Activated CD4-positive, alpha-beta T cell treated with anti-CD3 and anti-CD28 coated beads for 24 hours (primary cell): ENCODE measurements at places on chromosomes 13 and 19.
A peak's percentile ranks its signal among the peaks of the same experiment; 100 is the strongest.

- DNase-seq, result no peak
These were observed 45.7 kb downstream of the CD320 start for GRCh38 chr19:8262431-8262830.

GRCh38 chr19:18464646-18465045 is 26.7 kb upstream of the ISYNA1 start:
- no peak for DNase-seq

- no peak for DNase-seq
These were observed 1244.2 kb downstream of the DIAPH3 start for GRCh38 chr13:58919551-58919950.

- no peak for DNase-seq
These were observed 4.8 kb upstream of the CCDC70 start for GRCh38 chr13:51856998-51857397.

DNA sequence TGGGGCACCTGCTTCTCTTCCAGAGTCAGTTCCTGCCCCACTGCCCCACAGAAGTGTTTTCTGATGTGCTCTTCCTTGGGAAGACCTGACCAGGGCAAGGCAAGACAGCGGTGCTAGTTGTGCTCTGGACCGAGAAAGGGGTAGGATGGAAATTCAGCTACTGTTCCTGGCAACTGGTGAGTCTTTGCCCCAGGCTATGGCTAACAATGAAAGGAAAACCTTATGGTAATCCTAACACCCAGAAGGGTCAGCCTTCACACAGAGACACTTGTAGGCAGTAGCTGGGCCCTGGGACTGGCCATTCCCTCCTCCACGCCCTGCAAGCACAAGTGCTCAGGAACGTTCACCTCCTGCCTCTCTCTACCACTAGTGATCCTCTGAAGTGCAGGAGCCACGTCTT is 9.6 kb upstream of the CYSLTR2 start:
- no peak for DNase-seq

- no peak for DNase-seq
These were observed 9.0 kb upstream of the USP29 start for GRCh38 chr19:57110592-57111328.

DNA sequence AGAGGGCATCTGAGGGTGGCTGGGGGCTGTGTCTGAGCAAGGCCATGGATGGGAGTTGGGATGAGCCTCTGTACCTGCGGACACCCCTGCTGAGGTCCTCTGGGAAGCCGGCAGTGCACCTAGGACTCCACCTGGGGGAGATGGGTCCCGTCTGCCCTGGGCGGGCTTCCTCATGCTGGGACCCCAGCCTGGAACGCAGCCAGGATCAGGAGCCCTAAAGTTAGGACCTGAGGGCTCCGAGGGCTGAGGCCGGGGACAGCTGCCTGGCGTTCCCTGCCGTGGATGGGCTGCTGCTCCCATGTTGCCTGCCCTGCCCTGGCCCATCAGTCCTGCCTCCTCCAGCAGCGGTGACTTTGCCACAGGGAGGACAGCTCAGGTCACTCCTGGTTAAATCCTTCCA is 26.1 kb downstream of the CRTC1 start:
- no peak for DNase-seq

DNA sequence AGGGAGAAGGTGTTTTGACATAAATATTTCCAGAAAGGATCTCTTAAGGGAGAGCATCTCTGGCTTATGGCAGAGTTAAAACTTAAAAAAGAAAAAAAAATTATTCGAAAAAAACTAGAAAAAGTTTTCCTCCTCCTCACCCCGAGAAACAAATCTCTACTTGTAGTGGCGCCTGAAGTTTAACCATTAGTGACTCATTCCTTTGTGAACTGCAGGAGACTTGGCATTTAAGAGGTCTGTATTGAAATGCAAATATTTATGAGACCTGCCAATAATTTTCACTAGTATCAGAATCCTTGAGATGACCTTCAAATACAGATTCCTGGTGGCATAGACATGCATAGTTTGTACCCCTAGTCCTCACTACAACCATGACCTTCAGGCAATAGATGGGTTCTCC is 64.9 kb upstream of the MED4 start:
- DNase-seq, result no peak

DNA sequence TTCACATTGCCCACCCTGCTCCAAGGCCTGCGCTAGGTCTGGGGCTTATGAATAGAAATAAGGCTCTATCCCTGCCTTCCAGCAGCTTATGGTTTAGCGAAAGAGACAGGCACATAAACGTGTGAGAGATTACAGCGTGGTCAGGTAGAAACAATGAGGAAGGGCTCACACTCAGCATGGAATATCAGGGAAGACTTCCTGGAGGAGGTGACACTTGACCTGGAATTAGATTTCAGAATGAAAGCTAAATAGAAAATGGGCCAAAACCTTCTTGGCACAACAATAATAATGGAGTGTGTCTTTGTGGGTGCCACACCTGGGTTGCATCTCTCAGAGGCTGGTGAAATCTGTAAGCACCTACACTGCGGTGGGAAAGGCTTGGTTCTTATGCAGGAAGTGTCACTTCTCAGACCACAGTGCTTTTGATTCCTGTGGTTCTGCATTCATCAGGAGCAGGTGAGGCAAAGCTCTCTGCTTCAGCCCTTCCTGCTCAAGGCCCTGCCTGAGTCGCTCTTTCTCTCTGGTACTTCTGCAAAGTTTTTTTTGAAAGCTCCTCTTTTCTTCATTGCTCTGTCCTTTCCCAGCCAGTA is 430.3 kb downstream of the ZNF536 start:
- DNase-seq, result no peak

- DNase-seq, result no peak
These were observed 42.0 kb downstream of the MRPL57 start for GRCh38 chr13:21218351-21219035.

DNA sequence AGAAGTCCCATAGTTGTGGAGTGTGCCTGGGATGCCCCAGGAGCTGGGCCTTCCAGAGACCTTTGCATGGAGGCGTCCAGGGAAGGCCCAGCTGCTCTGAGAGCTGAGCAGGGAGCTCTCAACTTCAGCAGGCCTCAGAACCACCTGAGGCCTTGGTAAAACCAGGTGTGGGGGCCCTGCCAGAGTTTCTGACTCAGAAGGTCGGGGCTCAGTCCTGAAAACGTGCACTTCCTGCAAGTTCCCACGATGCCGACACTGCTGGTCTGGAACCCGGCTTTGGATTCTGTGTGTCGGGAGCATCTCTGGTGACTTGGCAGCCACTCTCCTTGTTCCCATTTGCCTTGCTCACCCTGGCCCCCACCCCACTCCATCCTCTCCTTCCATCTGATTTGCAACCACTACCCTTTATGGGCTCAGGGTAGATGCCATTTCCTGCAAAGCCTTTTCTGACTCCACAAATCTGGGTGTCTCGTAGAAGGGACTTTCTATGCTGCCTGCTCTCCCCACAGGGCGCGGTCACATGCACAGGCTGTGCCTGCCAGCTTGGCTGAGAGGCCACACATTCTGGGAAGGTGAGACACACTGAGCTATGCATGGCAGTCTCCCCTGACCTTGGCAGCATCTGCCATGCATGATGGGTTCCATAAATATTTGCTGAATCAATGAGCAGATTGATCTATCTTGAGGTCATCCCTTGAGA is 244.7 kb downstream of the COL4A1 start:
- no peak for DNase-seq

GRCh38 chr13:84413016-84413415 is 530.7 kb upstream of the SLITRK1 start:
- DNase-seq, result no peak

DNA sequence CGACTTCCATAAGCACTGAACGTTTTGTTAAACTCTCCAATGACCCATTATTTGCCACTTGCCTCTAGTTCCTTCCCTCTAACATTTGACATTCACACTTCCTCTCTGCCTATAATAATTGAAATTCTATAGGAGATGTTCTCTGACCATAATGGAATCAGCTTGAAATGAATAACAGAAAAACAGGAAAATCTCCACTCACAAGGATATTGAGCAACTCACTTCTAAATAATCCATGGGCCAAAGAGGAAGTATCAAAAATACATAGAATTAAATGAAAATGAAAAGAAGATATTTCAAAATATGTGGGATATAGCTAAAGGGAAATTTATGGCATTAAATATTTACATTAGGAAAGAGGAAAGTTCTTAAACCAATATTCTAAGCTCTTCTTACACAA is 3.4 kb upstream of the FCGBP start:
- no peak for DNase-seq

- DNase-seq, result no peak
These were observed at the start of gene TMEM86B for GRCh38 chr19:55228403-55229031. Gene TMEM86B, minus strand, starts transcription at chr19:55228763. Its CDS starts 22 bp downstream, at chr19:55228741.

DNA sequence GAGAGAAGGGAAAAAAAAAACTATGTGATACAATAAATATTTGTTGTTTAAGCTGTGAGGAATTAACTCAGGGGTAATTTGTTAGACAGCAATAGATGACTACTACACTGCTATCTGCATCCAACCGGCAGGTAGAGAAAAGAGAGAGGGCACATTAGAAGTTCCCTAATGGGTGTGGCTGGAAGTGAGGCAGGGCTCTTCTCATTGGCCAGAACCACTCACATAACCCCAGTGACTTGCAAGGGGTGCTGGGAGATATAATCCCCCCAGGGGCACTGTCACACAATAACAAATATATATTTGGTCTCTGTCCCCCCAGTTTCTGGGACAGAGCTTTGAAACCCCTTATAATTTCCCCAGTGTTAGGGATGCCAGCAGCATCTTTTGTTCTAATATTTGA is 24.3 kb downstream of the FGF21 start:
- DNase-seq, result no peak

GRCh38 chr19:3397266-3398022 is 31.1 kb downstream of the NFIC start:
- no peak for DNase-seq

GRCh38 chr13:83895994-83896580 is 13.8 kb upstream of the SLITRK1 start:
- no peak for DNase-seq

DNA sequence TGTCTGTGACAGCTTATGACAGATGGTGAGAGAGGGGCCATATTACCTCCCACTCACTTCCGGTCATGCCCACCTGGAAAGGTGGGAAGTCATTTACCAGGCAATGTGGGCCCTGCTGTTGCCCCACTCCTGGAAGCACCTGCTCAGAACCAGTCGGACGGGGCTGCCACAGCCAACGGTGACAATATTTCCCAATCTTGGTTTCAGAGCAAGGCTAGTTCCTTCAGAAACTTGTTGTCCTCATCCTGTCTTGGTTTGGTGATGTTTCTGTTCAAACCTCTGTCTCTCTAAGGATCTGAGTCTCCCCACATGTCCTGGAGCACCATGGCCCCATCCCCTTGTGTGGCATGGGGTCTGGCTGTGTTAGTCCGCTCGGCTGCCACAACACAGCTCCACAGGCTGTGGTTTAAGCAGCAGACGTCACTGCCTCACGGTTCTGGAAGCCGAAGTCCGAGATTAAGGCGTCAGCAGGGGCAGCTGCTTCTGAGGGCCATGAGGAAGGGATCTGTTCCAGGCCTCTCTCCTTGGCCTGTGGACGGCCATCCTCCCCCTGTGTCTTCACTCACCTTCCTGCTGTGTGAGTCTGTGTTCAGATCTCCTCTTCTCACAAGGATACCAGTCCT is 31.5 kb upstream of the SLC15A1 start:
- no peak for DNase-seq

DNA sequence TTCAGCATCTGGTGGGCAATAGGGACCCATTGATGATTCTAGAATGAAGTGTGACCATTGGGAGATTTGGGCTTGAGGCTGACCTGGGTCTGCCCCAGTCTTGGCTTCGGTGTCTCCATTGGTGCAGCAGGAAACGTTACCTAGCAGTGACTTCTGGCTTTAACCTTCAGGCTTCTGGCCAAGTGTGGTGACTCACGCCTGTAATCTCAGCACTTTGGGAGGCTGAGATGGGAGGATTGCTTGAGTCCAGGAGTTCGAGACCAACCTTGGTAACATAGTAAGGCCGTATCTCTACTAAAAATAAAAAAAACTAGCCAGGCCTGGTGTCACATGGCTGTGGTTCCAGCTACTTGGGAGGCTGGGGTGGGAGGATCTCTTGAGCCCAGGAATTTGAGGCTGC is 7.2 kb downstream of the FCHO1 start:
- DNase-seq, result no peak

DNA sequence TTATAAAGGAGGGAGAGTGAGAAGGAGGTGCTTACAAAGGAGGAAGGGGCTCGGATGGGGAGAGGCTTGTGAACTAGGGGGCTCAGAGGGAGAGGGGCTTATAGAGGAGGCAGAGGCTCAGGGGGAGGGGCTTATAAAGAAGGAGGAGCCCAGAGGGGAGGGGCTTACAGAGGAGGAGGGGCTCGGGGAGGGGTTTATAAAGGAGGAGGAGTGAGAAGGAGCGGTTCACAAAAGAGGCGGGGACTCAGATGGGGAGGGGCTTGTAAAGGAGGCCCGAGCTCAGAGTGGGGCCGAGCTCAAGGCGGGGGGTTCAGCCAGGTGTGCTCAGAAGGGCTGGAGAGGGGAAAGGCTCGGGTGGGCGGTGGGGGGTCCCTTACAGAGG is 500 bp downstream of the SMIM24 start:
- DNase-seq, result peak; percentile 18

DNA sequence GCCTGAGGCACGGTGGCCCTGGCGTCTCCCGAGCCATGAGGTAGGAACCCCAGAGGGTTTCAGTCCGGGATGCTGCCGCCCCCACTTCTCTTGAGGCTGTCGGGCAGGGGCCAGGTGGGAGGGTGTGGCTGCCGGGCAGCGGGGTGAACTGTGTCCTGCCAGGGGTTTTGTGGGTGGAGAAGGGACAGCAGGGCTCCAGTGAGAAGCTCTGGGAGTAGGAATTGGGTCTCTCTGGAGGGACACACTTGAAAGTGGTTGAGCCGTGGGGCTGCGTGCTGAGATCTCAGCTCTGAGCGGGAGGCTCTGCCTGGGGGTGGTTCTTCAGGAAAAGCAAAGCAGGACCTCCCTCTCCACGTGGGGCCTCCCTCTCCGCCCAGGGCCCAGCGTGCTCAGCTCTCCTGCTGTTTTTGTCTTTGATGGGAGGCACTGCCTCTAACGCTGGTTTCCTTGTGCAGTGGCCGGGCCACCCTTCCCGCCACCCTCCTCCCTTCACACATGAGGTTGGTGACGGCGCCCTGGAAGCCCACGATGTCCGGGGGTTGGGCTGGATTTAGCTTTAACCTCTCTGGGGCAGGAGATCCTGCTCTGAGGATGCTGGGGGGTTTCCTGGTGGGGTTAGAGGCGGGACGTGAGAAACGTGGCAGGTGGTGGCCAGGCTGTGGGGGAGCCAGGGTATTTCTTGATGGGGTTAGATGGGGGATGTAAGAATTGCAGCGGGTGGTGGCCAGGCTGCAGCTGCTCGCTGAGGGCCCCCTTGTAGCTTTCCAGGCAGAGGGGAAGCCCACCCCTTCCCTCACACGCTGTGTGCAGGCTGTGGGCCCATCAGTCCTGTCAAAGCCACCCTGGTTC is 15.3 kb upstream of the ZNF554 start:
- DNase-seq, result no peak
